Germinal center (tissue), 1 donor: ENCODE measurements at places on chromosomes 7 and 10.
A peak's percentile ranks its signal among the peaks of the same experiment; 100 is the strongest.

DNA sequence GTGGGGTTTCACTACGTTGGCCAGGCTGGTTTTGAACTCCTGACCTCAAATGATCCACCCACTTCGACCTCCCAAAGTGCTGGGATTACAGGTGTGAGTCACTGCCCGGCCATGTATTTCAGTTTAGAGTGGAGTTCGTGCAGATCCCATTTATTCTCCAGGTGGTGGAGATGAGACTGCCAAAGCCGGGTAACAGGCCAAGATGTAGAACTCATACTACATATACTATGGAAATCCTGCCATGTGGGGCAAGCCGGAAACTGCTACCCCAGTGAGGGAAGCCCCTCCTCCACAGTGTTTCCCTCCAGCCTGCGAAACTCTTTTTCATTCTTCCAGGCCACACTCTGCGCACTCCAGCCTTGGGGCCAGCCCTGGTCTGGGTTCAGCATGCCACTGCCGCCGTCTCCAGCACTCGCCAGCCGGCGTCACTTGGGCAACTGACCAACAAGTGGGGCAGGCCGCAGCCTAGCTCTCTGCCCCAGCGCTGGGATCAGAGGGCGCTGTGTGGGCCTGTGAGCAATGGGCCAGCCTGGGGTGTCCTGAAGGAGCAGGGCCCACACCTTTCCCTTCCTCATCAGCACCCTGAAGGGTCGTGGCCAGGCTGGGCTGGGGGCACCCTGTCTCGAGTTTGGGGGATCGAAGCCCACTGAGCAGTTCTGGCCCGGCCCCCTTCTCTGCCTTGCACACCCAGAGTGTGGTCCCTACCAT, 122.0 kb downstream of the TRRAP start:
- DNase-seq = no peak

DNA sequence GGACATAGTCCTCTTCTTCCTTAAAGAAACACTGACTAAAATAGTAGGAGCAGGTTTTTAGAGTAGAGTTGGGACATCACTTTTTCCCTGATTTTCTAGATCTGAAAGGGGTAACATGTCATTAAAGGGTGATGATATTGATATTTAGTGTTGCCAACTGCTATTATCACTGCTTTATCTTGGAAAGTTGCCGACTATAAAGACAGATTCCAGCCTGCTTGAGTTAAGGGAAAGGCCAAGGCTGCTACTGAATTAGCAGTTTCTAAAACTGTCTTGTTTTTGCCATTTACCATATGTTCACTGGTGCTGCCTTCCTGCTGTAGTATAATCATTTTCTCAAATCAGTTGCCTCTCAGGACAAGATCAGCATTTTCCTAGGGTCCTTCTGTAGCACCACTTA, 29.7 kb downstream of the AP3M1 start:
- DNase-seq = no peak

DNA sequence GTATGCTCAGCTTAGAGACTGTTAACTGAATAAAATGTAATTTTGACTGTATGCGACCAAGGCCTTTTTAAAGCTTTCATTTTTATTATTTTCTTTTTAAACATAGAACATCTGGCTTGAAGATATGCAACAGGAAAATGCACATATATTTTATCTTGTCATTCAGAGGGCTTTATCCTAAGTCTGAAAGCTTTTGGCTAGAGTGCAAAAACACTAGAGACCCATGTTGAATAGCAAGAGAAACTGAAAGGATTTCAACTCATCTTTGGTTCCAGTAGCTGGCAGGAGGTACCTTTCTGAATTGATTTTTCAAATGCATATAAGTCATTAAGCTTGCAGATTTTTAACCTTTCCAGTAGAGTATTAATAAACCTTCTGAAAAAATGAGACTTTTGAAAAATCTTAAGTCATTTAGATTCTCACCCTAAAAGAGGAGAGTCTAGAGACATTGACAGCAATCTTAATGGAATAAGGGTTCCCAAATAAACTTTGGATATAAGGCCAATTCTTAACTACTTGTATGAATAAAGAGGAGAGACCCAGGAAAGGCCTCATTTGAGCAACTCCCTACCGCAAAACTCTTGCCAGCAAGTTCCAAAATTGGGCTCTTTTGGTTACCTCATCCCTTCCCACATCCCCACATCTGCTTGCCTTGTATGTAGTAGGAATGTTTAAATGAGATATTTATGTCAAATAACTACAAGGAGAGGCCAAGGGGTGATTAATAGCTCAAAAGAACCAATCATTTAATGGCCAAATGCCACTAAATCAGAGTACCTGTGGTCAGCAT, 454.4 kb downstream of the HTR7 start:
- DNase-seq = no peak

DNA sequence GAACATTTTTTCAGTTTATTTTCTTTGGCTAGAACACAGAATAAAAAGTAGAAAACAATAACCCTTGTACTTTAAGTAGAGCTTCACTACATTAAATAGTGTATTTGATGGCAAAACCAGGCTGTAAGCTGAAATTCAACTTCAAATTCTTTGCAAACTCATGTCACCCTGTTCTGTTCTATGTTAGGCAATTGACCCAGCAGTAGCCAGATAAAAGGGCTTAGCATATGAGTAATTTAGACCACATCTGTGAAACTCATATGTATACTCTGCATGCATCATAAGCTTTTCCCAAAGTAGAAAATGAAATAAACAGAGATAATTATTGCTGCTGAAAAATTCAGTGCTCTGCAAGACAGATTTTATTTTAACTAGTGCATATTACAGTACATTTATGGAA, 150.2 kb downstream of the GNAI1 start:
- no peak for DNase-seq

DNA sequence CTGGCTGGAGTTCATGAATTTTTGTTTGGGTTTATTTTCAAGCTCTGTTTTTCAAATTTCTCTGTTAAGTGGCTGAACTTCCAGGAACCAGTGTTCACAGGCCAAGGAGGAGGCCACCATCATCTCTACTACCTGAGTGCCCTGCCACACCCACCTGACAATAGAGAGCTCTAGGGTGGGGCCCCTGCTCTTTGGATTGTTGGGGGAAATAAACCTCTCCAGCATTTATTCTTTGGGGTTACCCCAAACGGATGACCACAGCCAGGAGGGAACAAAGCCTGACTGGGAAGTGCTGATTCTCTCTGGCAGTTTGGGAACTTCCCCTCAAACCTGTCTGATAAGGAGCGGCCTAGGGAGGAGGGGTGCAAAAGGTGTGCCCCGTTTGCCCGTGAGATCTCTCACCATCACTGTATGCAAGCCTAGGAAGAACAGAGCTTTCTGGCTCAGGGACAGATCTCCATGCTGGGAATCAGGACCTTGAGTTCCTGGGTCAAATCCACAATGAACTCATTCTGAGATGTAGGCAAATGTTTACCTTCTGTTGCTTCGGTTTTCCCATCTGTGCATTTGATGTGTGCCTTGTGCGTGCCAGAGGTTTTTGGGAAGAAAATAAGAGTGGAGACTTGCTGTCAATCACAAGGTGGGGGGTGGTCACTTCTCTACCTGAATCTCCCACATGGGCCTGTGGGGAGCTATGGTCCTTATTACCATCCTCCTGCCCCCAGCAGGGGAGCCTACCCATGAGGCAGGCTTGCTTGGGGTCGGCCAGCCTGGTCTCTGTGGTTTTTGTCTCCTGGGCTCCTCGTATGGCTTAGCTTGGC, 27.7 kb upstream of the PDCD4 start:
- no peak for DNase-seq

GRCh38 chr10:27950242-27950564, 48.7 kb downstream of the ODAD2 start:
- DNase-seq = no peak

DNA sequence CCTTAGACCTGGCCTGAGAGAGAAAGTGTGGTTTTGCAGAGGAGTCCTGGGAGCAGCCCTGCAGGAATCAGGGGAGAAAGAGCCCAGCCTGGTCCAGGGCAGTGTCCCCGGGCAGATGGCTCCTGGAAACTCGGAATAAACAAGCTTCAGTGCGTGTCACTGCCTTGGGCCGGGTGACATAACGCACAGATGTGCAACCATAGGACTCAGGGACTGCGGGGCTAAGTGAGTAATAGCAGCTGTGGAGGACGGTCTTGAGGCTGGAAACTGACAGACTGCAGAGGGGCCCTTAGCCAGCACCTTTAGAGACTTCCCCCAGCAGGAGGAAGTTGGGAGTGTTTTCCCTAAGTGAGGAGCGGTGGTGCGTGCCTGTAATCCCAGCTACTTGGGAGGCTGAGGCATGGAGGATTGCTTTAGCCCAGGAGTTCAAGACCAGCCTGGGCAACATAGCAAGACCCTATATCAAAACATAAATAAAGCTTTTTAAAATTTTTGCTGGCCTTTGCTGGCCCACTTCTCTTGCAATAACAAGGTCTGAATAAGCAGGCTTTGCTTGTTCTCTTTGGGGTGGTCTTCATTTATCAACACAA, 5.3 kb upstream of the CLIP2 start:
- DNase-seq = no peak

- DNase-seq = no peak
Observed at GRCh38 chr10:113095419-113096127, 145.5 kb downstream of the TCF7L2 start.

DNA sequence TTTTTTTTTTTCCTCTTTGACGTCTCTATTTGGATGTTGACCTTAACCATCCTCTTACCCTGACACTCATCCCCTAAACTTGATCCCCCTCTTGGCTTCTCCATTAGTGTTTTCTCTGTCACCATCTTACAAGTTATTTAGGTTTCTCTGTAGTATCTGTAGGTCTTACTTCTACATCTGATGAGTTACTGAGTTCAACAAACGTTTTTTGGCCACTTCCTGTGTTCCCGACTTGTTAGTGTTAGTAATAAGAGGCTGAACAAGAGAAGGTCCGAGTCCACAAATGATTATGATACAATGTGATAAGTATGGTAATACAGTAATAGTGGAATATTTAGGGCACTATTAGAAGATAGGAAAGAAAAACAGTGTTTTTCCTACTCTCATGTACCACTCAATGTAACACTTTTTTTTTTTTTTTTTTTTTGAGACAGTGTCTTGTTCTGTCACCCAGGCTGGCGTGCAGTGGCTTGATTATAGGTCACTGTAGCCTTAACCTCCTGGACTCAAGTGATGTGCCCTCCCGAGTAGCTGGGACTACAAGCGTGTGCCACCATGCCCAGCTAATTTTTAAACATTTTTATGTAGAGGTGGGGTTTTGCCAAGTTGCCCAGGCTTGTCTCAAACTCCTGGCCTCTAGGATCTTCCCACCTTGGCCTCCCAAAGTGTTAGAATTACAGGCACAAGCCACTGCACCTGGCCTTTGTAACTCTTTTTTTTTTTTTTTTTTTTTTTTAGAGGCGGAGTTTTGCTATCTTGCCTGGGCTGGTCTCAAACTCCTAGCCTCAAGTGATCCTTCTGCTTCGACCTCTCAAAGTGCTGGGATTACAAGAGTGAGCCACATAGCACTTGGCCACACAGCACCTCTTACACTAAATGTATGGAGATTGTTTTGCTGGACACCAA, 12.5 kb downstream of the CCSER2 start:
- no peak for DNase-seq

GRCh38 chr10:11698691-11699549, 43.3 kb upstream of the ECHDC3 start:
- peak; percentile 59 for DNase-seq
